ENCODE measurements at places on chromosomes 3 and 15.

- no peak for DNase-seq
Observed at GRCh38 chr3:188680189-188680588, 491.6 kb upstream of the TPRG1 start.

DNA sequence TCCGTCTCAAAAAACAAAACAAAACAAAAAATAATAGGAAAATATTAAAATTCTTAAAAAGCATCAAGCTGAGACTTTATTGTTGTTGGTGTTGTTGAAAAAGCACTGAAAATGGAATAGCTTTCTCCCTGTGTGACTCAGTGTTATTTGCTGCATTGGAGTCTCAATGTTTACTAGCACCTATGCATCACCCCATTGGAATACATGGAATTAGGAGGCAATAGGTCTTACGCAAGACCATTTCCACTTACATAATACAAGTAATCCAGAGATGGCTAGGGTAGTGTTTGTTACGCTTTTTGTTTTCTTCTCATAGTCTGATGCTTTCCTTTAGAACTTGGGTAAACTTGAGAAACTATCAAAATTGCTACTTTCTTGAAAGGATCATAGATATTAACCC lies 15.2 kb downstream of the GXYLT2 start:
- DNase-seq, result no peak

DNA sequence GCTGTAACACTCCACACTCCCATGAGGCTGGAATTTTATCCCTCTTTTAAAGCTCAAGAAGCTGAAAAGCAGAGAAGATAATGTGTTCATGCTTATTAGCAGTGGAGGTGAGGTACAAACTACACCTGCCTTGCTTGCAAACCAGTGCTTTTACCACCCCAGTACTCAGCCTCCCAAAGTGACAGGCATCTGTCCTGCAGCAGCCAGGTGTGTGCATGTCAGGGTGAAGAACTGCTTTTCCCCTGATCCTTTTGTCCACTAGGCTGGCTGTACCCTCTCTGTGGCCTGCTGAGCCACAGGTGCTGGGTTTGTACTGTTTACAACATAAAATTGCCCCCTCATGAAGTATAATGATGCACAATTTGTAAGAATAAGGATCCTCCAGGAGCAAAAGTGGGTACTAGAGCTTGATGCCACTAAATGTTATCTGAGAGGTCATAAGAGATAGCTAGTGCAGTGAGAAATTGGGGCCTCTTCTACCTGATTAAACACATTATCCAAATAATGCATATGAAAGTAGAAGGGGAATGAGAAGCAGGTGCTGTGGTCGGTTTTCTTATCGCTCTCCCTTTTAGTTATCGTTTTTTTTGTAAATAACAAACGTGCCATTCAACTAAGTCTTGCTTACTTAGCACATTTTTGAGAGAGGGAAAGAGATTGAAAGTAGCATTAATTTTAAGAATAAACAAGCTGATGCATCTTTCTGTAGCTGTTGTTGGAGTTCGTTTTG lies 39.2 kb upstream of the GADL1 start:
- no peak for DNase-seq

- DNase-seq, result no peak
Observed at GRCh38 chr3:183871541-183871940, 13.1 kb downstream of the PARL start.

DNA sequence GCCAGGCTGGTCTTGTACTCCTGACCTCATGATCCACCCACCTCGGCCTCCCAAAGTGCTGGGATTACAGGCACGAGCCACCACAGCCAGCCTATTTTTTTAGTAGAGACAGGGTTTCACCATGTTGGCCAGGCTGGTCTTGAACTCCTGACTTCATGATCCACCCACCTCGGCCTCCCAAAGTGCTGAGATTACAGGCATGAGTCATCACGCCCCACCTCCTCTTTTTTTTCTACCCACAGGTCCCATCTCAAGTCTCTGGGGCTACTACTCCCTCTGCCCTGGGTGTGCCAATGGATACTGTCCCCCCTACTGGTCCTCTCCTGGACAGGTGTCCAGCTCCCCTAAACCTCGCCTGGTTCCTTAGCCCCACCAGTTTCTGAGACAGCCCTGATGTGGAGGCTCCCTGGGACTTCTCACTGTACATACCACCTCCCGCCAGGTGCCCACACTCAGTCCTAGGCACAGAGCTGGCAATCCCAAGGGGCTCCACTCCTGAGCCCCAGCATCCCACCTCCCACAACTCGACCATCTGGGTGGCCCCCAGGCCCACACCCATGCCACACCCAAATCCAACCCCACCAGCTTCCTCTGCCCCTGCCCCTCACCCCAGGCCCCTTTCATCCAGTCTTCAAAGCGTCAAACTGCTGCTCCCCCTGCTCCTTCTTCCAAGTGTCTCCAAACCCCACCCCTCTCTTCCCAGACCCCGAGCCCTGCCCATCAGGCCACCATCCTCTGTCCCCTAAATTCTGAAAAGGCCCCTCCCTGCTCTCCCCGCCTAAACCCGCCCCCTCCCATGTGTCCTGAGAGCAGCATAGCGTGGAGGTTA lies 13.1 kb upstream of the CYP11A1 start:
- no peak for DNase-seq

DNA sequence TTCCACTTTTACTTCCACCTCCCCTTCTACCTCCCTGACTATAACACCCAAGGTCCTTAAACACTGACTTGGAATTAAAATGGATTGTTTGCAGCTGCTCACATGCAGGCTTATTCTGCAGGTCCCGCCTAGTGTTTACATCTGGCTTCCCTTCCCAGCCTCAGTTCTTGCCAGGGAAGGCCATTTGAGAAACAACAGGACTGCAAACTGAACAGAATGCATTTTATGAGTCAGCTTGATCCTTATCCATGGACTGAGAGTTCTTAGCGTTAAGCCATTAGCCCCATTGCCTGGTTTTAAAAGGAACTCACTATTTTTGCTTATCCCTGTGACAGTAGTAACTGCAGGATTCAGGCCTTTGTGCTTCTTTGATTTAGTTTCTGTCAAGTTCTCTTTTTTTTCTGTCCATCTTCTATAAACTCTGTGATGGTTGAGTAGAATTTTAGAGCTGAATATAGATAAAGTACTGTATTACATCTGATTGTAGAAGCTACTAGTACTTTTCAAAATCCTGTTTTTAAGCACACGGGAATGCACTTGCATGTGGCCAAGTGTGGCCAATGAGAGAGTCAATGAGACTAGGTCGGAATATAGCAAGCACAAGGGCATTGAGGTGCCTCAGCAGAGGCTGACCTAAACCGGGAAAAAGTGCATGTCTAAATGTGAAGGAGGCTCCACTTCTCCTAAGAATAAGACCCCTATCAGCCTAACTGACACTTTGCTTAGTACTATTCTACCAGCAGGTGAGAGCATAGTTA lies 106.4 kb downstream of the TUSC7 start:
- DNase-seq, result no peak

- DNase-seq, result no peak
Observed at GRCh38 chr3:55658270-55658669, 171.2 kb upstream of the WNT5A start.

GRCh38 chr3:57079474-57079831 lies 19.0 kb downstream of the SPATA12 start:
- no peak for DNase-seq

DNA sequence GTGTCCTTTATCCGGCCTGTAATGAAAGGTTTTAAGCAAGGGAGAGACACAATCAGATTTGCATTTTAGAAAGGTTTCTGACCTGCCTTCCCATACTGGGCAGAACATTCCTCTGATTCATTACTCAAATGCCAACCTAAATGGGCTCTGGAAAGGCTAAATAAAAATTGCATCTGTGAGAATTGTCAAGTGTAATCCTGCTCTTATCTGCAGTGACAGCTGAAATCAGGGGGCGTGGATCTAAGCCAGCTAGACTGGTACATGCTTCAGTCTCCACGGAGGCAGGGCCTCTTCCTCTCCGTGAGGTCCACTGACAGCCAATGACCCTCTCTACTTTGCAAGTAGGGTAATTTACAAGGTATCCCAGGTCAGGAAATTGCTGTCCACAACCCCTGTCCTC lies 32.5 kb upstream of the MINAR1 start:
- DNase-seq, result no peak

DNA sequence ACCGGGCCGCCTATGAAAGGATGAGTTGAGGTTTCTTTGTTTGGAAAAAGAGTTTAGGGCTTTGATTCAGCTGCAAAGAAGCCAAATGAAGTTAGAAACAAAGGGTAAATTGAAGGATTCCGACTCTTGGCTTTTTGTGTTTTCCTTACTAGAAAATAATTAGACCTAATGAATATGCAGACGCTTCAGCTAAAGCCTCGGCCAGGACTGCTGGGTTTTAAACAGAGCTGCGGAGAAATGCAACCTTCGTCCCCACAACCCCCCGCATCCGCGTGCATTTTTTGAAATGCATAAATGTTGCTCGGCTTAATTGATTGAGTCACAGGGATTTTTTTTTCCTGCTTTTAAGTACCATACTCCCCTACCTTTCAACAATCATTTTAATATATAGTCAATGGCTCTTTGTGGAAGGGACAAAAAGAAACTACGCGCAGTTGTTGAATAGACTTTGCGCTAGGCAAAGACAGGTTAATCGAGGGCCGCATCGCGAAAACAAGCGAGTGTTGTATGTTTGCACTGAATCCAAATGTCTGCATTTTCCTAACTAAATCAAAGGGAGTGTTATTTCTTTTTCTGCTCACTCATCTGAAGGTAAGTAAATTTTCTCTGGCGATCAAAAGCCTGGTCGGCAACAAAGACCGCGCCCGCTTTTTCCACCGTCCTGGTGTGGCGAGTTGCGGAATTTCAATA lies 1.3 kb upstream of the ZIC4 start:
- no peak for DNase-seq

DNA sequence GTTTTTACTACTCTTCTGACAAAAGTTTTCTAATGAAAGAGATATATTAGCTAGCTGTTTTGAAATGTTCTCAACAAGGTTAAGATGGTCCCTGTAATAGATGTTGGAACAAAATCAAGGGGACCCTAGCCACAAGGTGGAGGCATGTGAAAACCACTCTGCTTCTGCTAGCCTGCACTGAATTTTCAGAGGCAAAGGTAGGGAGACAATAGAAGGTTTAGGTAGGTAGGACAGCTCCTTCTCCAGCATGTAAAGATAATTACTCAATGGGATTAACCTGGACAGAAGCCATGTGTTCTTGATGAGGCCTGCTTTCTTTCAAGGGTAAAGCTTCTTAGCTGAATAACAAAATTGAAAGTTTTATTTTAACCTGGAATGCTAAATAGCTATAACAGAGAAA lies 333.5 kb downstream of the LSAMP start:
- no peak for DNase-seq

DNA sequence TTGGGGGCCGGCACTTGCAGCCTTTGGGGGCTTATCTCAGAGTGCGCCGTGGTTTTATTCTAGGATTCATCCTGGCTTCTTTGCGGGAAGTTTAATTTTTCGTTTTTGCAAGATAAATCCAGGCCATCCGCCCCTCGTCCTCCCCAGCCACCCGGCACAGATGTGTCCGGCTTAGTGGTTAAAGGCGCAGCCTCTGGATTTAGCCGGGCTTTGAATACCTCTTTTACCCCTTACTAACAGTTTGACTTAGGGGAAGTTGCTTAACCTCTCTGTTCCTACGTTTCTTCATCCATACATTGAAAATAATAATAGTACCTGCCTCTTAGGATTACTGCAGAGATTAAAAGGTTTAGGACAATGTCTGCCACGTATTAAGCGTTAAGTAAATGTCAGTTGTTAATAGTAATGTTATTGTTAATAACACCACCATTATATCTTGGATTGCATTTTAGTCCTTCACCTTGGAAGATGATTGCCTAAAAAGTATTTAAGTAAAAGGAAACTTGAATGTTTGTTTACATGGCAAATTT lies 714 bp downstream of the ECT2 start:
- DNase-seq, result peak; percentile 20

GRCh38 chr3:188242436-188243123 lies 88.6 kb downstream of the LPP start:
- no peak for DNase-seq

- no peak for DNase-seq
Observed at GRCh38 chr3:168061332-168061996, 34.3 kb downstream of the GOLIM4 start.

DNA sequence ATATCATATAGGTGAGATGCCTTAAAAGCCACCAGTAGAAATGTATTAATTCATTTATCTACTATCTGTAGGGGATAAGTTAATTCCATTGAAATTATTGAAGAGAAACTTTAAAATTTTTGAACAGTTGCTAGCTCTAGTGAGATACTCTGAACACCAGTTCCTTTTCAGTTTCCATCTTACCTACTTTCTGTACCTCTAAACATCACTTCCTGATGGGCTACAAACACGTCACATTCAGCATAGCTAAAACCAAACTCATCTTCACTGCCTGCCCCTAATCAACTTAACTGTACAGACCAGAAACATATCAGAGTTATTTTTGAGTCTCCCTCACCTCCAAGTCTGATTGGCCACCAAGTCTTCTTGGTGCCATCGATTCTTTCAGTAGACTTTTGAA lies 88.9 kb downstream of the FEZF2 start:
- no peak for DNase-seq

GRCh38 chr3:46829699-46830208 lies 33.5 kb downstream of the MYL3 start:
- no peak for DNase-seq

DNA sequence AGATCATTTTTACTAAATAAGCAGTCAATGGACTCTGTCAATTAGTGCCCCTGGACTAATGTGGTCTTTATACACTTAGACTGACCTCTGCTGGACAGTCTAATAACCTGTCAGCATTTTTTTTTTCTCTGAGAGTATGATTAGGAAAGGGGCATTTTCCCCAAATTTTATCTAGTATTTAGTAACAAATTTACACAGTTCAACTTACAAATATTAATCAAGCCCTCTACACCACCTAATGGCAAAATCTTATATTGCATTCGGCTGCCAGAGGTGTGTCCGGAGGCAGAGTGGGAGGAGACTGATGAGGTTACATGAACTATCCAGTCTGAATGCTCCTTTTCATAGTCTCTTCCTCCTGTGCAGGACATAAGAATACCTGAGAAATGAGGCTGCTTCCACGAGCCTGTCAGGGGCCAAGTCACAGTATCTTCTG lies 36.0 kb upstream of the COLQ start:
- peak; percentile 56 for DNase-seq

- no peak for DNase-seq
Observed at GRCh38 chr3:111128884-111129283, 57.3 kb downstream of the NECTIN3 start.

- DNase-seq, result no peak
Observed at GRCh38 chr3:126449621-126450051, 26.1 kb downstream of the ZXDC start.

DNA sequence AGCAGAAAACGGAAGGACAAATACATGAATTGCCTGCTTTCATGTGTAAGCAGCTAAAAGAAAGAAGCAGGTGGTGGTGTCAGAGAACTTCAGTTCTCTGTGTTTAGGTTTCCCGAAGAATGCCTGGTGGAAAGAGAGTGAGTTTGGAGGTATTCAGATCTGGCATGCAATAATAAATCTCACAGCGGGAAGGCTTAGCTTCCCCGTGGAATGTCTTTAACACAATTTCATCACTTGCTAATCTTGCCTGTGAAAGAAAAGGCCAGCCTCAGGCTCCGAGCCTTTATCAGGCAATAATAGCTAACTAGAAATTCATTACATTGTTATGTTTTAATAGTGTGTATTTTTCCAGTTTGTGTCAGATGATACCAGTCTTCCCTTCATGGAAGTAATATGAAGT lies 220.3 kb downstream of the PDZRN3 start:
- peak; percentile 48 for DNase-seq
